Tibial artery (tissue), 4 donors: ENCODE measurements at places on chromosomes 11 and 22.

DNA sequence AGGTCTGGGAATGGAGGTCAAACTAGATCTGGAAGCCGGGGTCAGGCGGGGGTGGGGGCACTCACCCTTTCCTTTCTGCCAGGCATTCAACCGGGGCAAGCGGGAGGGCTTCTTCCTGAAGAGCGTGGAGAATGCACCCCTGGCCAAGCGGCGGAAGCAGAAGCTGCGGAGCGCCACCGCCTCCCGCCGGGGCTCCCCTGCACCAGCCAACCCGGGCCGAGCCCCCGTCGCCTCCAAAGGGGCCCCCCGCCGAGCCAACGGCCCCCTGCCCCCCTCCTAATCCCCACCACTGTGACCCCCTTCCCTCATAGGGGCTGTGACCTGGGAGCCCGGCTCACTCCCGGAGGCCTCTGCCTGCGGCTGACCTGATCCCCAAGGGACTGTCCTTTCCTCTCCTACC is 12.2 kb downstream of the RPS6KA4 start:
- DNase-seq = no peak

DNA sequence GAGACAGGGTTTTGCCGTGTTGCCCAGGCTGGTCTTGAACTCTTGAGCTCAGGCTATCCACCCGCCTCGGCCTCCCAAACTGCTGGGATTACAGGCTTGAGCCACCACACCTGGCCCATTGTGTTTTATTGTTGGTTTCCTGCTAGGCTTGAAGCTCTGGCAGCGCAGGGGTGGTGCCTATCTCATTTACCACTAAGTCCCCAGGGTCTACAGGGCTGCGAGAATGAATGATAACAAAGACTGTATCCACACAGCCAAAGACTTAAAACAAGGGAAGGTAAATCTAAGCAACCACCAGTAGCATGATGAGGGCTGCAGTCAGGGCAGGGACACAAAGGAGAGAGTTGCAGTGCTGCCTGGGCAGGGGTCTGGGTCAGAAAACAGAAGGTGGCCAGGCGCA is 37.3 kb upstream of the XBP1 start:
- no peak for DNase-seq

- no peak for DNase-seq
These were observed 125.2 kb upstream of the SPON1 start for GRCh38 chr11:13837286-13837685.

- DNase-seq = no peak
These were observed 636.0 kb upstream of the ANO5 start for GRCh38 chr11:21556926-21557325.

- no peak for DNase-seq
These were observed 26.4 kb downstream of the CAPN1 start for GRCh38 chr11:65207918-65208784.

- DNase-seq = no peak
These were observed 194.6 kb downstream of the DDX10 start for GRCh38 chr11:108859510-108859909.

DNA sequence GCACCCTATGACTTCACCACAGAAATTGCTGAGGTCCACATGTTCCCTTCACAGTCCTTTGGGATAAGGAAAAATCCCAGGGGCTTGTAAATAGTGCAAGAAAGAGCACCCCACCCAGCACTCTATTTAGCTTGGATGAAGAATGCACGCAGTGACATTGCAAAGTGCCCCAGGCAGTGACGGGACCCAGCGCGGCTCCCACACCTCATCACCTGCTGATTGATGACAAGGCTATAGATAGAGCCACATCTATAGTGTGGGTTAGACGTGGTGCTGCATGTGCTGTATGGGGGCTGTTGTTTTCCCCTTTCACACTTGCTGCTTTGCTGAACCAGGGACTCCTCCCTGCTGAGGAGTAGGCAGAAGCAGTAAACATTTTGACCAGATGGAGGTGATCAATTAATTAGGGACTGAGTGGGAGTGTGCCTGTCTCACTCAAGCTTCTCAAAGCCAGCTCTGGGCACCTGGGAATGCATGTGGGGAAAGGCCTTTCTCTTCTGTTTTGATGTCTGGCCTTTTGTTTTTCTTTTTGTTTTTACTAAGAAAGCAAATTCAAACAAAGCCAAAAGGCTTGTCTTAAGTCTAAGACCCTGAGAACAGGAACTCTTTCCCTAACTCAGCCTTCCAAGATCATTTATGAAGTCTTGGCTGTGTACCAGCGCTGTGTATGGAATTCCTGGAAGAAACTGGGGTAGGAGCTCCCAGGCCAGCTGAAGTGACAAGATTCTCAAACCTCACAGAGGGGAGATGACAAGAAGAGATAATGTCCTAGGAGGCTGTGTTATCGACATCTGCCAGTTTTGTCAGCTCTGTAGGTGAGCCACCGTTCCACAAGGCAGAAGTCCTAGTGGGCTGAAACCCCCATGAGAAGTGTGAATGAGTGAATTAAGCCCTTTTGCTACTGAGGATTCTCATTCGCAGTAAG is 219.7 kb downstream of the BARX2 start:
- no peak for DNase-seq

GRCh38 chr22:19626042-19626587 is 88.2 kb upstream of the SEPTIN5 start:
- DNase-seq = no peak

GRCh38 chr11:60991457-60991856 is 20.0 kb downstream of the CD6 start:
- no peak for DNase-seq

- no peak for DNase-seq
These were observed 16.4 kb upstream of the EP300 start for GRCh38 chr22:41075946-41076345.

GRCh38 chr11:60825790-60826189 is 16.1 kb upstream of the CCDC86 start:
- DNase-seq = no peak

GRCh38 chr22:17875156-17875555 is 100.9 kb upstream of the BID start:
- no peak for DNase-seq

- no peak for DNase-seq
These were observed 16.7 kb downstream of the PAFAH1B2 start for GRCh38 chr11:117160826-117161225.

GRCh38 chr11:124762624-124763155 is 600 bp upstream of the ESAM start:
- DNase-seq = no peak

DNA sequence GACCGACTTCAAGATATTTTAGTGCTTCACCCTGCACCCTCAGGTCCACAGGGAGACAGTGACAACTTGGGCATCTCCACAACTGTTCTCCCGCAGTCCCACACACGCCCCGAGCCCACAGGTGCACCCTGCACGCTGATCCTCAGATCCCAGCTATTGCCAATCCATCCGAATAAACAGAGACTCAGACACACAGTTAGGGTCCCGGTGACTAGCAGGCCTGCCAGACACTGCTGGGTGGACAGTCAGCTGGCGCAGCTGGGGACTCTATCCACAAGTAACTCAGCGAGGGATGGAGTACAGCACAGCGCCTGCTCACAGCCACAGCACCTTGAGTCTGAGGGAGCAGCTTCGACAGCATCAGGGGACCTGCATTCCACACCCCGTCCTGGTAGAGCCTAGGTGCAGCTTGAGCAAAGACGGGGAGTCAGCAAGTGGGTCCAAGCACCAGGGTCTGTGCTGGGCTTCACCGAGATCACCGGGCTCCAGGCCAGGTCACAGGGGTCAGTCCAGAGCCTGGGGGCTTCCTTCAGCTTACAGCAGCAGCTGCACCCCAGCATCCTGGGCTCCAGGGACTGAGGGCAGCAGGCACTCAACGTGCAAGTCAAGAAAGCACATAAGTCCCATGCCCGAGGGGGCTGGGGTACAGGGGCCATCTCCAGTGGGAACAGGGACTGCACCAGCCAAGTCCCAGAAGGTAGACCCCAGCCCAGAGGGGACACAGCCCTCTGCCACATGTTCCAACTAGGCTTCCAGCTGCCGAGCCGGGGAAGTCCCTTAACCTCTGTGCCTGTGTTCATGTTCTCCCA is 7.6 kb downstream of the RPL3 start:
- no peak for DNase-seq

DNA sequence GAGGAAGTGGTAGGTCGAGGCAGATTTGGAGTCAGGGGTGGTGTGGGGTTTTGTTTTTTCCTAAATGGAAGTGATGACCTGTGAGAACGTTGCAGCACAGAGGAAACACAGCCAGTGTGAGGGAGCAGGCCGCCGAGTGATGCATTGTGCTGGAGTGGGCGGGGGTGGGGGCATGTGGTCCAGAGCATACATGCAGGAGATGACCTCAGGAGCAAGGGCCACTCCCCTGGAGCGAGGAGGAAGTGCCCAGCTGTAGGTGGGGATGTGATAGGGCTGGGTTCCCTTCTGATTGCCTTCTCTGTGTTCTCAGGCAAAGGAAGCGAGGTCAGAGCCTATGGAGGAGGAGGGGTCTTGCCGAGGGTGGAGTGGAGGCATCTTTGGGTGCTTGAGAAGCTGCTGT is 81.4 kb downstream of the PPP6R3 start:
- no peak for DNase-seq

DNA sequence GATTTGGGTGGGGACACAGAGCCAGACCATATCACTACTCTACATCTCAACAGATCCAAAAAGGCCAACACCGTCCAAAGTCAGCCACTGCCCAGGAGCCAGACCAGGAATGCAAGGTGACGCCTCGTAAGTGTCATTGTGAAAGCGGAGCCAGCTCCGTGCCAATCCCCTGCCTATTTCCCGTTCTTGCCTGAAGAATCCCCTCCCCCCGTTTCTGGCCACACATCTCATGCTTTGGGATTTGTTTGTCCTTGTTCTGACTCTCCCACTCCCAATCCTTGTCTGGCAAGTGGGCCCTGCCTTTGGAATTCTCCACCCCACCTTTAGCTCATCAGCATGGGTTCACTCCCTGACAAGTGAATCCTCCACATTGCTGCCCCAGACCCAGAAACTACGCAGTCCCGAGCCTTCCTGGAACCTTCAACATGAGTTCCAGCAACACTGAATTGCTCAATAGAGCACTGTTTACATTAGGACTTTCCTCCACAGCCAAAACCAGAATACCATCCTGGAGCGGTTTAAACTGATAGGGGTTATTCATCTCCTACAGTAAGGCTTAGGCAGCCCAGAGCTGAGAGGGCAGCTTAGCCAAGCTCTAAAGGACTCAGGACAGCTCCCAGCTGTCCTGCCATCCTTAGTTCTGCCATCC is 6.0 kb upstream of the SLC35C1 start:
- no peak for DNase-seq

DNA sequence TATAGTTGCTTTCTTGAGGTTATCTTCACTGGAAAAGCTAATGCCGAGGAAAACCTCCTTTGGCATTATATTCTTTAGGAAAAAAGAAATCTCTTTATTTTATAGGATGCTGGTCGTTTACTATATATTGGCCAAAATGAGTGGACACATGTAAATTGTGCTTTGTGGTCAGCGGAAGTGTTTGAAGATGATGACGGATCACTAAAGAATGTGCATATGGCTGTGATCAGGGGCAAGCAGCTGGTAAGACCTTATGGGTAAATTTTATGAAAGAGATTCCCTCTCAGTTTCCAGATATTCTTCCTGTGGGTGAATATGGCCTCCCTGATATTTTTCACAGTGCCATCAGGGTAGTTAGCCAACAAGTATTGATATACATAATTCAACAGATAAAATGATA is 29.4 kb upstream of the TTC36 start:
- no peak for DNase-seq

- DNase-seq = no peak
These were observed 1.7 kb upstream of the OR9G4 start for GRCh38 chr11:56750190-56750589.

DNA sequence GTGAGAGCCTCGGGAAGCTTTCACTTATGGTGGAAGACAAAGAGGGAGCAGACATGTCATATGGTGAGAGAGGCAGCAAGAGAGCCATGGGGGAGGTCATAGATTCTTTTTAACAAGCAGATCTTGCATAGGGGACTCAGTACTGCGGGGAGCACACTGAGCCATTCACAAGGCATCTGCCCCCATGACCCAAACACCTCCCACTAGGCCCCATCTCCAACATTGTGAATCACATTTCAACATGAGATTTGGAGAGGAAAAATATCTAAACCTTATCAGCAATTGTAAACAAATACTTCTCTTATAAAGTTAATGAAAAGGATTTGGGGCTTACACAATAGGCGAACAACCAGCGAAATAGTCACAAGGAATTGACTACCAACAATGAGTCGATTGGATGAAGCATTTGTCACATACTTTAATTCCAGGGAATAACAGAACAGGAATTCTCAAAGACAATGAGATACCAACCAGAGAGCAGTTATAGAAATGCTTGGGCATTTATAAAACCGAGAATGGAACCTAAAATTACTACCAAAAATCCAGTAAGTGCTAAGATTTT is 7.3 kb downstream of the DDI1 start:
- no peak for DNase-seq

- no peak for DNase-seq
These were observed 63.7 kb downstream of the CYTH4 start for GRCh38 chr22:37345863-37346504.

DNA sequence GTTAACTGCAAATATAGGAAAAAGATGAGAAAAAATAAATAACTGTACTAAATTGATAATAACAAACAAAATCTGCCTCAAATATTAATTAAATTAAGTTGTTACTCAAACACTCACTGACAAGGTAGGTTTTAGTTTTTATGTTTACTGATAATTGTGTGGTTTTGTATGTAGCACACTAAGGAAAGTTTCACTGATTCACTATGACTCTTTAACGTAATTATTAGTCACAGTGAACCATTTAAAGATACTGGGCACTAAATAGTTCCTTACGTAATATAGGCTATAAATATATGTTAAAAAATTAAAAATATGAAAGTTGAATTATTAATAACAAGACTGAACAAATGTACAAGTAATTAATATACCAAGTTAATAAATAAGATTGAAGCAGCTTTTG is 2330.0 kb upstream of the RAG2 start:
- no peak for DNase-seq

DNA sequence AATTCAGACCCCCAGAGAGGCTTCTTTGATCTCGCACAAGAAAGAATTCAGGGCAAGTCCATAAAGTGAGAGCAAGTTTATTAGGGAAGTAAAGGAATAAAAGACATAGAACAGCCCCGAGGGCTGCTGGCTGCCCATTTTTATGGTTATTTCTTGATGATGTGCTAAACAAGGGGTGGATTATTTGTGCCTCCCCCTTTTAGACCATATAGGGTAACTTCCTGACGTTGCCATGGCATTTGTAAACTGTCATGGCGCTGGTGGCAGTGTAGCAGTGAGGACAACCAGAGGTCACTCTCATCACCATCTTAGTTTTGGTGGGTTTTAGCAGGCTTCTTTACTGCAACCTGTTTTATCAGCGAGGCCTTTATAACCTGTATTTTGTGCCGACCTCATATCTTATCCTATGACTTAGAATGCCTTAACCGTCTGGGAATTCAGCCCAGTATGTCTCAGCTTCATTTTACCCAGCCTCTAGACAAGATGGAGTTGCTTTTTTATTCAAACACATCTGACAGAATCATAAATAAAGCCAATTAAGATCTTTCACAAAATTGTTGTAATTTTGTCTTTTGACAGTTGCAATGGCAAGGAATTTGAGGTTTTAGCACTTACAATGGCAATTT is 7.6 kb downstream of the DDIAS start:
- DNase-seq = no peak

GRCh38 chr11:26964339-26964738 is 29.6 kb upstream of the FIBIN start:
- no peak for DNase-seq

GRCh38 chr11:128299132-128299726 is 288.1 kb downstream of the ETS1 start:
- DNase-seq = peak; percentile 29

GRCh38 chr11:76768909-76769560 is 14.1 kb upstream of the TSKU start:
- no peak for DNase-seq
